ENCODE measurements at places on chromosomes 1 and 21. TPM values are rescaled to one million over a fixed set of nuclear protein-coding genes. Genes with fewer than 3 reads are reported as not detected.

The OR10R2 gene
- not detected for total RNA-seq

The MMP23B gene
- total RNA-seq, result 4.7 TPM

The LEMD1 gene
- total RNA-seq, result not detected

The ACTRT2 gene
- total RNA-seq, result not detected

The PADI4 gene
- not detected for total RNA-seq

The DCLRE1B gene
- 1.2 TPM for total RNA-seq

The IL23R gene
- total RNA-seq, result not detected

The NECTIN4 gene
- total RNA-seq, result 0.11 TPM
